Spleen (tissue), 13 donors: ENCODE measurements at places on chromosomes 5 and 9. TPM values are rescaled to one million over a fixed set of nuclear protein-coding genes. Genes with fewer than 3 reads are reported as not detected.

Gene RGS7BP
- polyA plus RNA-seq: 0.11 TPM

Gene EDIL3
- 0.83 TPM for polyA plus RNA-seq

Gene TEX48
- not detected for polyA plus RNA-seq

Gene CD180
- 17.9 TPM for polyA plus RNA-seq

Gene OR1B1
- not detected for polyA plus RNA-seq

GRCh38 chr5:123350742-123351141, 72.5 kb downstream of the CEP120 start:
- no peak for DNase-seq

- DNase-seq: peak; percentile 91
Observed at GRCh38 chr9:124771867-124772679, 962 bp upstream of the NR6A1 start.

- no peak for DNase-seq
Observed at GRCh38 chr9:72371151-72371550, 6.1 kb upstream of the ZFAND5 start.

- DNase-seq: no peak
Observed at GRCh38 chr5:113179156-113179555, 202.6 kb downstream of the DCP2 start.

DNA sequence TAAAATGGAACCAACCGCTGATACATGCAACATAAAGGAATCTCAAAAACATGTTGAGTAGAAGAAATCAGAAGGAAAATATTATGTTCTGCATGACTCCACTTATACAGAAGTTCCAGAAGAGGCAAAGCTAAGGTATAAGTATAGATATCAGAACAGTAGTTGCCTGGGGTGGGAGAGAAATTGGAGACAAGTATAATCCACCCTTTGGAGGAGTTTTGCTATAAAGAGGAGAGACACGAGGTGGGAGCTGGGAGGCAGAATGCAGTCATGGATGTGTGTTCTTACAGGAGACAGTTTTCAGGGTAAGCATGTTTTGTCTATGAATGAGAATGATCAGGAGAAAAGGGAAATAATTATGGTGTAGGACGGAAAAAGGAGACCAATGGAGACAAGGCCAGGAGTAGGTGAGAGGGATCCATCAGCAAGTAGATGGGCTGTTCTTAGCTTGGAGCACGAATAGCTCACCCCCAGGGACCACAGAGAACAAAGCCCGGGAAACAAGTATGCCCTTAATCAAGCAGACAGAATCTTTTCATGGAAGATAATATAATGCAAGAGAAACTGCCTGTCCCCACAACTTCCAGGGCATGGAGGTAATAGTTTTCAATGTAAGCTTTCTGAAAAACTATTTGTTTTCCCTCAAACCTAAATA, 72.2 kb downstream of the MED27 start:
- no peak for DNase-seq

DNA sequence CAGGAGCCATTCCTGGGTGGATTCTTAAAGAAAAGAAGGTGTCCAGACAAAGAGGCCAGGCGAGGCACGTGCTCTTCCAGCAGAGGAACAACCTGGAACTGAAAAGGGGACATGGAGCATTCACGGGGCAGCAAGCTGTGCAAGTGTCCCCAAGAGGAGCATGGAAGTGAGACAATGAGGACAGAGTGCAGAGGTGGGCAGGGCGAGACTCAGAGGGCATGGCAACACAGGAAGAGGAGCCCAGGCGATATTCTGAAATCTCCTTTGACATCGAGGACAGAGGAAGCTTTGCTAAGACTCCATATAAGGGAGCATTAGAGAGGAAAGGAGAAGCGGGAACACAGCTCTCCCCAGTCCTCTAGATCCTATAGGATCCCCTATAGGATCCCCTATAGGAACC, 29.4 kb upstream of the SPATA31E1 start:
- no peak for DNase-seq

DNA sequence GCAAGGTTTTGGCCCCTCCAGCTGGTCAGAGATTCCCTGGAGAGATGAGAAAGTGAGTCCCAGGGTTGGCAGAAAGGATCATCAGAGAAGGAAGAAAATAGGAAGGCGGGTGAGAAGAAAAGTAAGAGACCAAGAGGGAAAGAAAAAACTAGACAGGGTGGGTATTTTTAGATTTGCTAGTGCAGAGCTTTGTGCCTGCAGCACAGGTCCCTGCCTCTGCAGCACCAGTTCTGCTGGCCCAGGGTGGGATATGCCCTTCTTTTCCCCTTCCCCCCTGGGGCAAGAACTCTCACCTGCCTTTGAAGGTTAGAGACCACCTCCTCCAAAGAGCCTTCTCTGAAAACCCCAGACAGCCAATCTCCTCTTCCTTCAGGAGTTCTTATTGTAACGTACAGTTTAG, 90.3 kb upstream of the EGFLAM start:
- no peak for DNase-seq

DNA sequence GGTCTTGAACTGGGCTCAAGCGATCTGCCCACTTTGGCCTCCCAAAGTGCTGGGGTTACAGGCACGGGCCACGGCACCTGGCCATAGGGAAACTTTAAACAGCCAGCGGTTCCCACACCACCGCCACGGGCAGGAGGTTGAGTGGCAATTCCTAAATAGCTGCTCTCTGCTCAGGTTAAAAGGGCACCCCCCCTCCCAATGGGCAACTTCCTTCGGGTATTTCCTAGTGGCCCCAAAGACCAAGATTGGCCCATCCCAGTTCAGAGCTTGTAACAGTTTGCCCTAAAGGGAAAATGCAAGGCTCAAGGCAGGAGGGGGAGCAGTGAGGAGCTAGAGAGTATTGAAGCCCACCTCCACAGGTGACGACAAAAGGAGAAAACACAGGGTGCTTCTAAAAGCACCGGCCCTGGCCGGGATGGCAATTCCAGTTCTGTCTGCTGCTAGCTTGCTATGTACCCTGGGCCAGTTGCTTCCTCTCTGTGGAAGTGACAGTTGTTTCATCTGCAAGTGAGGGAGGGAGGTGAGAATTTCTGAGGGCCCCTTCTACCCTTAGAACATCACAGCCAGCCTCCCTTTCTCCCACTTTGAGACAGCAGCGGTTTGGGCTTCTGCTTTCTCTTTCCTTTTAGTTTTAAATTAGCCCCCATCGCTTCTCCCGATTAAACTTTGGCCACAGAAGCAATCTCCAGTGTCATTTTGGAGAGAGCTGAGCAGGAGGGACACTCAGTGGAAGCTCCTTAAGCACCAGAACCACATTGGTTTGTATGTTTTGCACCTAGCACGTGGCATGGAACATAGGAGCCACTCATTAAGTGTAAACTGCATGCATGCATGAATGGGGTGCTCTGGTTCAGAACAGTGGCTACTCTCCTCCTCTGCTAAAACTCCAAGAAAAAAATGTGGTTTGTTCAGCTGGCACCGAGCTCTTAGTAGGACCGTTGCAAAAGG, 17.3 kb upstream of the TNIP1 start:
- no peak for DNase-seq

- no peak for DNase-seq
Observed at GRCh38 chr9:88052321-88052965, 78.1 kb upstream of the CDK20 start.

- DNase-seq: no peak
Observed at GRCh38 chr5:127863610-127864395, 160.6 kb downstream of the CCDC192 start.

DNA sequence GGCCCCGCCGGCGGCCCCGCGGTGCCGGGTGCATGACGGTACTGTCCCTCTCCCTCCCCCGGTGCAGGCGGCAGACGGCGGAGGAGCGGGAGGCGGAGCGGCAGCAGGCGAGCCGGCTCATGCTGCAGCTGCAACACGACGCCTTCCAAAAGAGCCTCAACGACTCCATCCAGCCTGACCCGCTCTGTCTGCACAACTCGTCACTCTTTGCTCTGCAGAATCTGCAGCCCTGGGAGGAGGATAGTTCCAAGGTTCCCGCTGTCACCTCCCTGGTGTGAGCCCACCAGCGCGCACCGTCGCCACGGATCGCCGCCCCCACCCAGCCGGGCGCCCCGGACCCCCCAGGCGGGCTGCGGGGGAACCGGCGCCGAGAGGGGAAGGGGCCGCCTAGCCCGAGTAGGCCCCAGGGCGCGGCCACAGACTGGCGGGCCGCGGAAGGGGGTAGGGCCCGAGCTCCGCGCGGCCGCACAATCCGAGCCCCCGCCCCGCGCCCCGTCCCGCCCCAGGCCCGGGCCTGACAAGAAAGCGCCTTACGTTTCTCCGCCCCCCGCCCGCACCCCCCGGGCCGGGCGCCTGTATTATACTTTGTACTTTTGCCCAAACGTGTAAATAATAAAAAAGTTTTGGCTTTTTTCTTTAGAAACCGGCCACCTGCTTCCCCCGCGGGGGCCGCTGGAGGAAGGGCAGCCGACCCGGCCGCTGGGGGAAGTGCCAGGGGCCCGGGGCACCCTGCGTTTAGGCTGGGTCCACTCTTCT, 2.5 kb downstream of the TLX3 start:
- DNase-seq: no peak

GRCh38 chr5:71601222-71602026, 14.3 kb downstream of the MCCC2 start:
- no peak for DNase-seq

- DNase-seq: no peak
Observed at GRCh38 chr5:134608555-134608954, 24.1 kb downstream of the SAR1B start.
